Activated CD4-positive, CD25-positive, alpha-beta regulatory T cell (primary cell): ENCODE measurements at places on chromosomes 6 and 20.

GRCh38 chr6:139010674-139011073, 17.9 kb upstream of the ABRACL start:
- no peak for DNase-seq

- no peak for DNase-seq
These were observed 9.4 kb upstream of the GMPR start for GRCh38 chr6:16228709-16229665.

DNA sequence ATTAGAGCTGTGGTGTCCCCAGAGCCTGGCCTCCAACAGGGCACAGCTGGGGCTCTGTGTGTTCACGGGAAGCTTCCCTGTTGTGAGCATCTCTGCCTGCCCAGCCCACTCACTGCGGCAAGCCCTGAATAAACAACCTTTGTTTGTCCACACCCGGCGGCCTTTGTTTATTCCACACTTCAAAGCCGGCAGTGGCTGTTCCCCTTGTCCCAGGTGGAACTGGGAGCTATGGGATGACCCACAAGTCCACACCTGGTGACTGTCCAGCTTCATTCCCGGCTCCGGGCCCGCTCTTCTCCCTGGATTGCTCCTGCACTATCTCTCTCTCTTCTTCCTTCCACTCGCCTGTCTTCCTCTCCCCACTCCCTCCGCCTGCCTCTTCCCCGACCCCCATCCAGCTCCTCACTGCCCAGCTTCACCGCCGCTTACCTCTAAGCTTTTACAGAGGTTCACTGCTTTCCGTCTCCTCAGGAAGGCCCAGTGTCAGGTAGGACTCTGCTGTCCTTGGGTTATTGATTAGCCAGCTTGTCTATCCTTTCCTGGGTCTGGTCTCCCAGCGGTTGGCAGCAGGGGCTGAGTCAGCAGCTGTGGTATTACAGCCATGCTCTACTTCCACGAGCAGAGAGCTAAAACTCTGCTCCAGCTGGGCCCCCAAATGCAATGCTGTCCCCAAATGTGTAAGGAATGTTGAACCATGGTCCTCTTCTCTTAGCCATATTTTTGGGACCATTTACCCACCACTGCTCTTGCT, 17.8 kb downstream of the DACT2 start:
- DNase-seq, result no peak

DNA sequence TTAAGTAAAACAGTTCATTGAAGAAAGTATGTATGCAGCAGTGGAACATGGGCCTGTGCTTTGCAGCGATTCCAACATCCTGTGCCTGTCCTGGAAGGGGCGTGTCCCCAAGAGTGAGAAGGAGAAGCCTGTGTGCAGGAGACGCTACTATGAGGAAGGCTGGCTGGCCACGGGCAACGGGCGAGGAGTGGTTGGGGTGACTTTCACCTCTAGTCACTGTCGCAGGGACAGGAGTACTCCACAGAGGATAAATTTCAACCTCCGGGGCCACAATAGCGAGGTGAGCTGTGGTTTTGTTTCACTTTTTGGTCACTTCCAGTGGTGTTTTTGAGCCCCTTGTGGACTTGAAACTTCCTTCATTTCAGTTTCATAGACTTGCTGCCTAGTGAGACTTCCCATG, 1.7 kb downstream of the TULP4 start:
- no peak for DNase-seq

- DNase-seq, result no peak
These were observed 24.9 kb downstream of the PDYN start for GRCh38 chr20:1968964-1969363.

GRCh38 chr6:96766769-96767168, 70.5 kb downstream of the GPR63 start:
- no peak for DNase-seq

GRCh38 chr20:39623584-39624234, 661.6 kb downstream of the DHX35 start:
- DNase-seq, result no peak

DNA sequence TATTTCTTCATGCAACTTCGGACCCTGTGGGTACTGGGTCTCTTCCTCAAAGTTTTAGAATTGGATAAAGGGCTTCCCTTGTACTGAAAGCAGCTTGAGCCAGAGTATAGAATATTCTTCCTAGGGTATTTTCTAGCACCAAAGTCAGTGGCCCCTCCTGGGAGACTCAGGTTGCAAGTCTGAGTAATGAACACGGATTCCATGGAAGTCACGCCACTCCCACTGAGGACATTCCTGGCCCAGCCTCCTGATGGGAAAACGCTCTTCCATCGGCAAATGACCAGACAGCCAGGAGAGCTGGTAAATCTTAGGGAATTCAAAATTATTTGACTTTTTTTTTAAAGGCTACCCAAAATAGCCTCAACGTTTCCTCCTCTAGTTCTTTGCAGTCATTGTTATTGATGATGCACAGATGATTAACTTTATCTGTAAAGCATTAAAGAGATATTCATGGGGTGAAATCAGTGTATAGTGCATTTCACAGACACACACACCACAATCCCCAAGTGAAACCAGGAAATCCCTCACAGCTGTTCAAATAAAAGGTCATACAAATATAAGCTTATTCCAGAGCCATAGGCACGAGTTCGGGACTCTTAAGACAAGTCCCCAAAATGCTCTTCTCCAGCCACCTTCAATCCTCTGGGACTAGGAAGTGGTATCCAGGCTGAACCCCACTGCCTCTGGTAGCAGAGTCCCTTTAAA, 248.8 kb downstream of the SOD2 start:
- no peak for DNase-seq

DNA sequence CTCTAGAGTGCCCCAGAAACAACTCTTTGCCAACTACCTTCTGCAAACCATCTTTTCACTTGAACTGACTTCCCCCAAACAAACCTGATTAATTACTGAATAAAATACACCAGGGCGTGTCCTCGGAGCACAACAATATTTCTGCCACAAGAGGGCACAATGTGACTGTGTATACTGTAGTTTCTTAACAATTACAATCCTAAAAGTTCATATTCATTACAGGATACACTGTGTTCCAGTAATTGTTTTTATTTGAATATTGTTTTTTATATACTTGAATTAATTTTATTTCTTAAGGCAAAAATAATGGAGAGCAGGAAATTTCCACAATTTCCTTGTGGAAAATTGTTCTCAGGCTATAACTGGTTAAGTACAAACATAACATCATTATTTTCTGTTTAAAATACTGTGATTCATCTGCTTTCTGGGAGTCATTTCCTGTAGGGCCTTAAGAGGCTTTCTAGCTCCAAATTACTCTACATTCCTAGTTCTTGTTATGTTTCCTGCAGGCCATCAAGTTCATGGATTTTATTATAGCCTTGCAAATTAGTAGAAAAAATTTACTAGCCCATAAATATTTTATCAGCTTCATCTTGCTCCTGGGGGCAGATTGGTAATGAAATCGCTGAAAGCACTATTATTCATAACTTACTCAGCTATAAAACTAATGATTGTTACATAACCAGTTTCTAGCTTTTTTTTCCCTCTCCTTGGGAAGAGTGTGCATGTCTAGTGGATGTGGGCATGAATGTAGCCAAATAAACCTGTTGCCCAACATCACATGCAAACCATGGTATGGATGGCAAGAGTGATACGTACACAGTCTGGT, 51.9 kb upstream of the SLC22A16 start:
- DNase-seq, result peak; percentile 10

DNA sequence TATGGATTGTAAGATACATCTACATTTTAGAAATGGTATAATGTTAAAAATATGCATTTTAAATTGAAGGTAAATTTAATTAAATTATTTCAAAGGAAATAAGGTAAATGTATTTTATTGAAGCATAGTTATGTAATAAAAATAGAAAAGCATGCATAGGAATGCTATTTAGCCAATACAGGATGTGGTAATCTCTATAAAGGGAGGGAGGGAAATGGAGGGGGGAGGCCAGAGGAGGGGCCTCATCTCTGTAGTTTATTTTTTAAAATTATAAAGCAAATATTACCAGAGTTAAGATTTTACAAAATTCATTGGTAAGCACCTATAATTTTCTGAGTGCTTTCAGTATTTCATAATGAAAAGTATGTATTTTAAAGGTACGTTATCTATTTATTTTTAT, 27.2 kb downstream of the SLC16A10 start:
- no peak for DNase-seq

DNA sequence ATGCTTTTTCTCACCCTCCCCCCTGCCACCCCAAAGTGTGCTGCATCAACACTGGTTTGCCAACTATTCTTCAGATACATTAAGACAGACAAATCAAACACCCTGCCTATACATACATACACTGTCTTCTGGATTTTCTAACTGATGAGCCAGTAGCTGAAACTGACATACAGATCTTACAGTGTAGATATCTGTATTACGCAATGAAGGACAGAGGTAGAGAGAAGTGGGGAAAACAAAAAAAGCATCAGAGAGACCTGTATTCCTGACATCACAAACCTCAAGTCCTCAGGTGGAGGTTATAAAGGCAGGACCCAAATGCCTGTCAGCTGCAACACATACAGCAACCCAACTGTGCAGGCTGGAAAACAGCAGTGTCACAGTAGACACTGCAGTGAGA, 535.4 kb downstream of the HACE1 start:
- no peak for DNase-seq

DNA sequence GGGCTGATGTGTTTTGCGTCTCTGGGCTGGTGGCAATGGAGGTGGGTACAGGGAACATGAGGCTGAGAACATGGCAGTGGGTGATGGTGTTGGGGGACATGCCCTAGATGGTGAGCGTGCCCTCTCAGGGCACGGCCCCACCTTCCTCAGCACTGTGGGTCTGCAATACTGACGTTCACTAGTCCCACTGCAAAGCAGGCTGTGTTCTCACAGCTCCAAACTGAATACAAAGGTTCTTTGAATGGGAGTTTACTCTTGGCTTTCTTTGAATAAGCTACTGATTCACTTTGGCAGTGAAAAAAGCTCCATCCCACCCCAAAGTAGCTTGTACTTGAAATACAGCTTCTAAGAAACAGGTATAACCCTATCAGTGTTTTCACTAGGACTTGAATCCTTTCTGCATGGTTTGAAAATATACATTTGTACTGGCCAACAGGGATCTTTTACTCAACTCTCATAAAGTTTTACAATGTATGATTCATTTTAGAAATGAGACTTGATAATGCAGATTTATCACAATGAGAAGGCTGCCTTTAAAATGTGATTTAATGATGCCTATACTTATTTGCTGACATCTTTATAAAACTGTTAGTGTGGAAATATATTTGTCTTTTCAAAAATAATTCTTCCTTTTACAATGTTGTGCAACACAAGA, 400.7 kb downstream of the ZFAND3 start:
- DNase-seq, result no peak

- DNase-seq, result no peak
These were observed 57.4 kb upstream of the CTNNBL1 start for GRCh38 chr20:37636212-37636975.

- no peak for DNase-seq
These were observed 98.3 kb downstream of the BMP7 start for GRCh38 chr20:57167971-57168701.

DNA sequence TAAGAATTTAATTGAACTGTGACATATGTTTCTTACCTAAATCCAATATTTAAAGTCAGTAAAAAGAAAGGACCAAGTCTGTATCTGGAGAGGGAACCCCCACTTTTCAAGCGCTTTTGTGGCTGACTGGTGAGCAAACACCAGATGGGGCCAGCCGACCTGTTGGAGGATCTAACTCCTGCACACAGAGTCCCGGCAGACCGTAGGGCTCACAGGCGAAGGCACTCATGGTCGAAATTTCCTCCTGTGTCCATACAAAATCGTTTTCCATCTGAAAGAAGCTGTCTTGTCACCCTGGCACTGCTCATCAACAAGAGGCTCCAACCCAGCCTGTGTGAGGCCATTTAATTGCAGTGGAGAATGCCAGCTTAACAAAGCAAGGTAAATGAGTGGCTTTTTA, 94.0 kb downstream of the SCML4 start:
- DNase-seq, result no peak

DNA sequence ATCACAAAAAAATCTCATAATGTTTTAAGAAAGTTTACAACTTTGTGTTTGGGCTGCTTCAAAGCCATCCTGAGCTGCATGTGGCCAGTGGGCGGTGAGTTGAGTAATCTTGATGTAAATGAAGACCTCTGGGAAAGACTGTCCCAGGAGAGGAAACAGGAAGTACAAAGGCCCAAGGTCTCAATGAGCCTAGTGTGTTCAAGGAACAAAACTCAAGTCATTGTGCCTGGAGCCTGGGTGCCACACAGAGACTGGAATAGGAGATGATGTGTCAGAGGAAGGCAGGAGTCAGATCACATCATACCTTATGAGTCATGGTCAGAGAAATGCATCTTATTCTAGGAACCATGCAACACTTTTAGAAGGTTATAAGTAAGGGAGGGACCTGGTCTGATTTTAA, 51.5 kb downstream of the COL19A1 start:
- DNase-seq, result no peak

- DNase-seq, result no peak
These were observed 492.0 kb upstream of the NRSN1 start for GRCh38 chr6:23633996-23634395.

- DNase-seq, result no peak
These were observed 1.8 kb downstream of the ZBTB12 start for GRCh38 chr6:31899882-31900722.

GRCh38 chr6:36662380-36662779, 16.1 kb upstream of the CDKN1A start:
- no peak for DNase-seq

- no peak for DNase-seq
These were observed 117.1 kb upstream of the EEF1E1 start for GRCh38 chr6:8219352-8219943.

DNA sequence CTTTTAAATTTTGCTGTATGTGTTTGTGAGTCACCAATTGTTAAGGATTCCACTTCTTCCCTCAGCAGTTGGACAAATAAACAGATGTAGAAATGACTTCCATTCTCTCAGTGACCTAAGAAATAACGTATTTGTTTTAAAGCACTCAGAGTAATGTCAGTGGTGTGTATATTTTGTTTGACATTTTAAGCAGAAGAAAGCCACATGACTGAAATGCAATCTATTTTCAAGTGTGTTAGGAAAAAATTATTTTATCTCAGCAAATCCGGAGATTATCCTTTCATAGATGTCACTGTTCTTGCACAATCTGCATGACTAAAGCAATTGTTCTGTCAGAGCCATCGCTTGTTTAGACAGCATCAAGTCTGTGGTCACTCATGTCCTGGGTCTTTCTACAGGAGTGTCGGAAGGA, 77.1 kb downstream of the JAG1 start:
- DNase-seq, result no peak

DNA sequence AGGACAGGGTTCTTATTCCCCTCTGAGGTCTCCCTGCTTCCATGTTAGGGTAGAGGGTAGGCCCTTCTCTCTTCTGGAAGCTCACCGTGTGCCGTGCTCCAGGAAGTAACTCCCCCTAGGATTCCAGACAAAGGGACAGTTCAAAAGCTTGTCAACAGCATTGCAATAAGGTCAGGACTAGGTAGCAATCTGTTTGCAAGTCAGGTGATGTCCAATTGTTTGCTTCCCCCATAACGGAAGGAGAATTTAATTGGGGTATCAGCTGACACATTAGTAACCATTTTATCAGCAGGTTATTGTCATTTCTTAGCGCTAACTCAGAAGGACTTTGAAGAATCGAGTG, 41.9 kb downstream of the SYNJ2 start:
- DNase-seq, result no peak
